ENCODE measurements at places on chromosomes 2 and 18.

DNA sequence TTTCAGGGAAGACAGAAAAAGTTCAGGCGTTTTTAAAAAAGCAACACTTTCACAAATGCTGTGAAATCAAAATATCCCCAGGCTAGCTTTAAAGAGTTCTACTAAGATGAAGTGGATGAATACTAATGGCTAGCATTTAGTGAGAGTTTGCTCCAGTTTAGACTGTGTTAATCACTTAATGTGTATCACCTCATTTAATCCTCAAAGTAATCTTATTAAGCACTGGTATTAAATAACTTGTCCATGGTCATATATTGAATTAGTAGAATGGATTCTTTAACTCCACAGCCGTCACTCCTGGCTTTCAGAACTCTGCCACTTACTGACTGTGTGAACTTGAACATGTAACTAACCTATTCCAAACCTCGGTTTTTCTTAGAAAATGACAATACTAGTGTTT lies 66.0 kb downstream of the CABYR start:
- no peak for DNase-seq

DNA sequence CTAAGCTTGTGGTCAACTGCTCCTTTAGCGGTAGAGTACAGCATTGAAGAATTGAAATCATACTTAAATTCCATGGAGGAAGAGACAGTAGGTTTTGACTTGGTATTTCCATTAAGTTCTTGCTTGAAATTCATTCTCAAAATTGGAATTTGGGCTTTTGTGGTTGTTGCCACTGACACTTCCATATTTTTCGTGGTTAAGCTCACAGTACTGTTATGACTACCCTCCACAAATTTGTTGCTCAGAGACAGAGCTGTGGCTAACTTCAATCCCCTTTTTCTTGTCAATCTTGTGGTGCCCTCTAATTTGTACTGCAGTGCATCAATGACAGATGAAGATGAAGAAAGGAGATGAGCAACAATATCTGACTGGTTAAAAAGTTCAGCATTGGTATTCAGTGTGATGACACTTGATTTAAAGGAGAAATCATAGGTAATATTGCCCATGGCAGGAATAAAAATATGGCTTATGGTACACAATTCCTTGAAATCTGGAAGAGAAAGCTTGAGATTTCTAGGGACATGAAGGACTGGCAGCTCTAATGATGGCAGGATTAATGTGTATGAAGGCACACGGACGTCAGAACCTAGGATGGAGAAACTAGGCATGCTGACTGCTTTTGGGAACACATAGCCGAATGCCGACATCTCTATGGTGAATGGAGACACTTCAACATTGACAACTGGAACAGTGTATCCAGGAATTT lies 37.3 kb downstream of the APOB start:
- DNase-seq: no peak

DNA sequence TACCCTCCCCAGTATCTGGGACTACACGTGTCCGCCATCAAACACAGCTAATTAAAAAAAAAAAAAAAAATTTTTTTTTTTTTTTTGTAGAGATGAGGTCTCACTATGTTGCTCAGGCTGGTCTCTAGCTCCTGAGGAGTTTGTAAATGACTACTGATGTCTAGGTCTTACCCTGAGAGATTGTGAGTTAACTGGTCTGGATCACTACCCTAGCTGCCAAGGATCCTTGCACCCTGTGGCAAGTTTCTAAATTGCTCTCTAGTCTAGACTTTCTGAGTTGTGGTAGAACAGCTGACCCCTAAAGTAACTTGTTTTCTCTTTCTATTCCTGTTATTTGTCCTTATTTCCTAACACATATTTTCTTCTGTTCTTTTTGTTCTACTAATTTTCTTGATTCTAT lies 44.5 kb downstream of the ABHD3 start:
- no peak for DNase-seq

DNA sequence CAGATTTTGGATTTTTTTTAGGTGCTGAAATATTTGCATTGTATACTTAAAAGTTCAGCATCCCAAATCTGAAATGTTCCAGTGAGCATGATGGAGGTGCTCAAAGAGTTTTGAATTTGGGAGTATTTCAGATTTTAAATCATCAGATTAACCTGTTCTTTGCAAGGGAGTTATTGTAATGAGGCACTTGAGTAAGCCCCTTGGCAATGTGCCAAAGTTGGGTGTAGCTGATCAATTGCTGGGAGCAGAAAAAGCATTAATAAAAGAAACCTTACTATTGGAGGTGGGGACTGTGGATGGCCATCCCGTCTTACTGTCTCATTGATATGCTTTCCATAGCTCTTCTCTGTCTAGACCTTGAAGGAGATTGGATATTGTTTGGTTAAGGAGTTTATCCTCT lies 28.3 kb downstream of the MALT1 start:
- DNase-seq: no peak

DNA sequence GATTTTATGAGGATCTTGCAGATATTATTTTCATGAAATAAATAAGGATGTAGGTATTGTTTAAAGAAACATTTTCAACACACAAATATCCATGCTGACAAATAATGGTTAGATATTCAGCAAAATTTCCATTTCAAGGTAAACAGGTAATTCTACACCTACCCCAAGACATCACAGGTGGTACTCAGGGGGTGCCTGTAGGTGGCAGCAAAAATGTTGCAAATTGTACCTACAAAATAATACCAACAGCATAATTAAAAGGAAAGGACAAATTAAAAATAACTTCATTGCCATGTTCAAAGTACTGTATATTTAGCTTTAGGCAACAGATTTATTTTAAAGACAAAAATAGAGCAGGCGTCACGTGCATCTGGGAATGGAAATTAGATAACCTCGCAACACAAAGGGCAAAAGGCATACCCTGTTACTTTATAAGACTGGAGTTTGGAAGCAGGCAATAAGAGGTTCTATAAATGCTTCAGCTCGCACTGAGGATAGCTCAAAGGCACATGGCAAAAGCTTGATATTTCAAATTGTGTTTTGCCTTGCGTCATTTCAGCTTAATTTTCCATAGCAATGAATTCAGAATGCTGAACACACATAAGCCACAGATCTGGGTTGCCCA lies 630.5 kb downstream of the TDRD15 start:
- DNase-seq: no peak

DNA sequence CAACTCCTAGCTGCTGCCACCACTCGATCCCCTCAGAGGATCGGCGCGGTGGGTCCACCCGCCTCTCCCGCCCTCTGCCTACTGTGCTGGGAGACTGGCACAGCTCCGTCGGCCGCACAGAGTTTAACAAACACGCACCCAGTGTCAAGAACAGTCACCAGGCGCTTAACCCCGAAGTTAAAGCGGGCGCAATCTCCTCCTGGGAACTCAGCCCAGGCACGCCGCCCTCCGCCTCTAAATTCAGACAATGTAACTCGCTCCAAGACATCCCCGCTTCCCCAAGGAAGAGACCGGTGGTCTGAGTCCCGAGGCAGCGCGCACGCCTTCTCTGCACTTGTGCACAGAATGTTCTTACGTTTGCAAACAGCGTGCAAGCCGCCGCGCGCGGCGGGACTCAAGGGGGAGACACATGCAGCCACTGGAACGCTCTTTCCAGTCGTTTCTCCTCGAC lies 533 bp downstream of the CXCR4 start:
- peak; percentile 45 for DNase-seq

DNA sequence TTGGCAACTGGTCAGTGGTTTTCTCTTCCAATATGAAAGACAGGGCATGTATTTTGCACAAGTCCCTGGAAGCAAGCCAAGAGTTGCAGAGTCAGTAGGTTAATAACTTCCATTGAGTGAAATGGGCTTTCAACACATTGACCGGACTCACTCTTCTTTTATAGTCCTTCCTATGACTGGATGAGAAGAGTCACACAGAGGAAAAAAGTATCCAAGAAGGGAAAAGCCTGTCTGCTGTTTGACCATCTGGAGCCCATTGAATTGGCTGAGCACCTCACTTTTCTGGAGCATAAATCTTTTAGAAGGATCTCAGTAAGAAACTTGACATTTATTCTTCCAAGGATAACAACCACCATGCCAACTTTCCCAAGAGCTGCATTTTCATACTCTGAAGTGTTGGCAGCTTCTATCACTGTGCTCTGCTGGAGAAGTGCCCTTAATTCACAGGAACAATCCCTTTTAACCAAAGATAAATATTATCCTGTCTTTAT lies 45.4 kb downstream of the RASGRP3 start:
- DNase-seq: no peak

DNA sequence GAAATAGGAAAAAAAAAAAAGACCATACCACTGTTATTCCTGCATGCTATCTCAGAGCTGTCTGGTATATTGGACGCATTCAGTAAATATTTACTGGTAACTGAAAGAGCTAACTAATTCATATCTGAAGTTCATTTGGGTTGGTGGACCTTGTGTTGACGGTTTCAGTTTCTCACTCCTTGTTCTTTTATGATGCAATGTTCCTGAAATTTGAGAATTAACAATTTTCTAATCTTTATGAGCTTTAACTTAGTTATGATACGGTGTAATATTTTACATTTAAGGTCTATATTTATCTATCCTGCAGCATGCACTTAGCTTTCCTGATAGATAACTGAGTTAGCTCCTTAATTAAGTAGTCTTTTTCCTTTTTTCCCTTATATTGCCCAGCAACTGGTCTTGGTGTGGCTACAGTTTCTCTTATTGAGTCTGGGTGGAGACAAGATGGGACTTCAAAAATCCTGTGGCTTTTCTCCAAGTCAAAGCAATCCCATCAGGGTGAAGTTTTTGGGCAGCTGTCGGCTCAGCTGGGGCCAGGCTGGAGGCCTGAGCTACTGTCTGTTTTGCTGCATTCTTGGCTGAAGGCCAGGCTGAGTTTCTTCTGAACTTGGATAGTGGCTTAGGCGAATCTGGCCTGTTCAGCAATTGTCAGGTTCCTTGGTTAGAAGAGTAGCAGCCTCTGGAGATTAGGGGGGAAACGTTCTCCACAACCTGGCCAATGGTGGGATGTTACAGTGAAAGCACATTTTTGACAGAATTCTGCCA lies 78.4 kb upstream of the MEX3C start:
- DNase-seq: no peak

- DNase-seq: peak; percentile 91
These were observed 64.7 kb downstream of the LRRFIP1 start for GRCh38 chr2:237691908-237692600.

DNA sequence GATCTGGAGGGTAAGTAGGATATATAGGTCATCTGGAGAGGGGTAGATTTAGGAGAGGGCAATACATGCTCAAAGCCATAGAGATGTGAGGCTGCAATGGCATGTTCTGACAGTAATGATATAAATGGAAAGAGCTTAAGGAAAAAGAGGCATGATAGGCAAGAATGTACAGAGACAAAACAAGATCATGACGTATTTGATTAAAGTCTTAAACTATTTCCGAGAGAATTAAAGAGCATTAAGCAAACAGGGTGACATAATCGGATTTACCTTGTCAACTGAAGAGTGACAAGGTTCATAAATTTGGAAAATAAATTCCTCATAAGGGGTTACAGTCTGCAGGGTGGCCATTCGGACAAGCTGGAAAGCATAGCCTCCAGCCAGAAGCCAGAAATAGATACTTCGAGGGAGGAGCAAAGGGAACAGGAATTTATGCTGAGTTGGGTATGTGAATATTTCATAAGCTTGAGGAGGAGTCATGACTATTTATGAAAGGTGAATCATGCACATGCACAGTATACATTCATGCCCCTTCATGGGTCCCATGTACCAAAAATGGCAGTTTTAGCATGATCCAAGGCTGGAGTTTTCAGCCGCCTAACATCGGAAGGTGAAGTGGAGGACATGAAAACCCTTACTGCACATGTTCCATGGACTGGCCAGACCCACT lies 396.2 kb upstream of the VWC2L start:
- no peak for DNase-seq

GRCh38 chr2:236767941-236768340 lies 198.3 kb downstream of the ACKR3 start:
- no peak for DNase-seq

All from stimulated activated CD4-positive, alpha-beta T cell treated with anti-CD3 and anti-CD28 coated beads, Interleukin-4, amount 100 ng/mL, for 4 hours (primary cell).